OCI-M1 (cell line): ENCODE measurements at places on chromosomes 16 and 17.

- no peak for DNase-seq
Observed at GRCh38 chr16:21703589-21704174, 39.9 kb downstream of the OTOA start.

DNA sequence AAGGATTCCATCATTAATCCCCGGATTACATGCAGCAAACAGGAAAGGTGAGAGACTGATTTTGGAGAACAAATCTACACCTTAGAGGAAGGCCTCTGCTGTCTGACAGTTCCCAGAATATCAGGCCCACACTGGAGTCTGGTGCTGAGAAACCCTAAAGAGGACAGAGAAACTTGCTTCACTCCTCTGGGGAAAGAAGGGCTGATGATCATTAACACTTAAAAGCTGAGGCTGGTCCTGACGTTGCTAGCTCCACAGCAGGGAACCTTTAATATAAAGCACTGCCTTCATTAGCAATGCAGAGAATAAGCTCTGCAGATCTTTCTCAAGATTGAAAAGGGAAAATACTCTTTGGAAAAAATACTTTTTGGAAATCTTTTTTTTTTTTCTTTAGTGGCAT, 1472.4 kb upstream of the GOT2 start:
- no peak for DNase-seq

GRCh38 chr17:21089145-21089544, 37.6 kb upstream of the DHRS7B start:
- DNase-seq, result no peak

DNA sequence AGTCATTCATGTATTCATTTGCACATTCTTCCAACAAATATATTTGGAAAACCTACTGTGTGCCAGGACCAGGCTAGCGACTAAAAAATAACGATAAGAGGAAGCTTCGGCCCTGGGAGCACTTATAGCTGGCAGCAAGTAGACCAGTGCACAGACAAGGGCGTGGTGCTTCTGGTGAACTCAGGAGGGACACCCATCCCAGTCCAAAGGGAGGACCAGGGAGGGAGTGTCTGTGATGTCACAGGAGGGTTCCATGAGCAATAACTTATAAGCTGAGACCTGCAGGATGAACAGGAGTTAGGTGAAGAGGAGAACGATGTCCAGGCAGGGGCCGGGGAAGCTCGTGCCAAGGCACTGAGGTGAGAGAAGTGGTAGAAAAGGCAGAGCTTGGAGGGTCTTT, 17.4 kb upstream of the PHOSPHO1 start:
- DNase-seq, result no peak

GRCh38 chr16:89363621-89364393, 126.6 kb downstream of the ANKRD11 start:
- no peak for DNase-seq

DNA sequence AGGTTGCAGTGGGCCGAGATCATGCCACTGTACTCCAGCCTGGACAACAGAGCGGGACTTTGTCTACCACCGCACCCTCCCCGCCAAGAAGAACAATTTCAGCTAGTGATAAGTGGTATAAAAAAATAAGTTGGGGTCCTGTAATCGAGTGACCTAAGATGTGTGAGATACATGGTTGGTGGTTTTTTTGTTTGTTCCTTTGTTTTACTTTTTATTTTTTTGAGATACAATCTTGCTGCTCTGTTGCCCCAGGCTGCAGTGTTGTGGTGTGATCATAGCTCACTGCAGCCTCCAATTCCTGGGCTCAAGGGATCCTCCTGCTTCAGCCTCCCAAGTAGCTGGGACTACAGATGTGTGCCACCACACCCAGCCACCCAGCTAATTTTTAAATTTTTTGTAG, 58.7 kb downstream of the PITPNC1 start:
- DNase-seq, result no peak

DNA sequence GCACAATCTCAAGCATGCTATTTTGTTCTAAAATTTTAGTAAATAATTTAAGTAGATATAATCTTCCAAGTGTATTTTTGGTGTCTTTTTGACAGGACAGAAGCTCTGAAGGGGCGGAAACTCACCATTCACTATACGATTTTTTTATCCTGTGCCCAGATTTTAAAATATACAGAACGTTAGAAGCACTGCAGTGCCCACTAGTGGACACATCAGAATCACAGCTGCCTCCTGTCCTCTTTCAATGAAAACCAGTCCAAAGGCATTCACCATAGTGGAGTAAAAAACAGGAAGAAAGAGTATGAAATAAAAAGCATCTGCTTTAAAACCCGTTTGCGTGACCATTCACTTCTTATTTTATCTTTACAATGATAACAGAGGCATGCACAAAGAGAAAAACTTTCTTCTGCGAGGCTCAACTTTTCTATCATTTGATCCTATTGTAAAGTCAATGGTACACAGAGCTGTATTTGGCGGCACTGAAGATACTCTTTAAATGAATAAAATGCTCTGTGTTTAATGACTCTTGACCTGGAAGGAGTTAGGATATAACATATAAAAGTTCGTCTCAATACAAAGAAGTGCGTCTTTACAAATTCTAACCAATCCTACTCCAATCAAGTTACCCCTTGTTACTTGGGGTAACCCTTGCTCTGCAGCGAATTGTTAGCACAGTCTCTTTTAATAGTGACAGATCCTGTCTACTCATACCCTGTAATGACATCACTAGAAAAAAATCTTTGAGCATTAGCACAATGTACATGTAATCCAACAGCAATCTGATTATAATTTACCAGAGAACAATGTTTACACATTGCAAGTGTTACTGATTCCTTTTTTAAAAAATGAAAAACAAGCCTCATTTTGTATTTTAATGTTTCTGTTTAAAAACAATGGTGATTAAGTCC, 339.8 kb upstream of the PSMD7 start:
- peak; percentile 84 for DNase-seq

DNA sequence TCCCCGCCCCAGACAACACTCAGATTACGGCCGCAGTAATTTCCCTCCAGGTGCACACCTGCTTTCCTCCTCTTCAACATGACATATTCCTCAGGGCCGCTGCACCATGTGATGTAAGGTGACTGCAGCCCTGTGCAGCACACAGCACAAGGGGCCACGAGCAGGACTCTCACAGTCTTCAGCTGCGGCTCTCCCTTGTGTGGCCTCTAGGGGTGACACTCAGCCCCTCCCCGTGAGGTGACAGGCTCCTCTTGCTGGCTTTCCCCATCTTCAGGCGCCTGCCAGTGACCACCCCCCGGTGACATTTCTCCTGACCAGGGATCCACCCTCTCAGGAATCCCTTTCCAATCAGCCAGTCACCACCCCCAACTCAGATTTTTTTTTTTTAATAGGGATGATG, 31.3 kb upstream of the ABCC3 start:
- no peak for DNase-seq

- no peak for DNase-seq
Observed at GRCh38 chr17:59370593-59371299, 39.3 kb downstream of the YPEL2 start.

DNA sequence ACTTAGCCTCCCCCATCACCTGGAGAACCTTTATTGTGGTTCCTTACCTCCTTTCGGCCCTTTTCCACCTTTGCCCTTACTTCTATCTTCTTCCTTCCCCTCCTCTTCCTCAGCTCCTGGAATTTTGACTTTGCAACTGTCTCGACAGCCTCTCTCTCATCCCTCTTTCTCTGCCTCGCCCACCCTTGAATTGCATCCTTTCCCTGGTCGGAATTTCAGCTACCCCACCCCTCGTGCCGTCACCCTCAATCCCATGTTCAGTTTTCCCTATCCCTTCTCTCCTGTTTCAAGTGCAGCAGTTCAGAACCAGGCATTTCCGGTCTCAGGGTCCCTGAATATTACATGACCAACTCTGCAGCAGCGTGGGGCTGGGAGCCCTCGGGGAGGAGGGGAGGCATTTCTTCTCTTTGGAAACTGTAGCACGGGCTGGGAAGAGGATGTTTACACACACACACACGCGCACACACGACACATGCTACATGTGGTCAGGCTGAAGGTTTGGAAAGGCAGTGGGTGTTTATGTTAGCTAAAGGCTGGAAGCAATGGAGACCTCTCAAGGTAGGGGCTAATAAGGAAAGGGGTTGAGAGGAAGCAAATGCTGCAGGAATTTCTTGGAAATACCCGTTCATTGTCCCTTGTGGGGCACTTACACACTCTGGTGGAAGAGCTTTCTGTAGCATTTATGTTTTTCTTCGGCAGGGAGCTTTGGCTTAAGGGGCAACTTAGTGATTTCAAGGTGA, 971 bp downstream of the MINK1 start:
- DNase-seq, result peak; percentile 62

GRCh38 chr16:22788193-22788530, 25.8 kb upstream of the HS3ST2 start:
- DNase-seq, result no peak

DNA sequence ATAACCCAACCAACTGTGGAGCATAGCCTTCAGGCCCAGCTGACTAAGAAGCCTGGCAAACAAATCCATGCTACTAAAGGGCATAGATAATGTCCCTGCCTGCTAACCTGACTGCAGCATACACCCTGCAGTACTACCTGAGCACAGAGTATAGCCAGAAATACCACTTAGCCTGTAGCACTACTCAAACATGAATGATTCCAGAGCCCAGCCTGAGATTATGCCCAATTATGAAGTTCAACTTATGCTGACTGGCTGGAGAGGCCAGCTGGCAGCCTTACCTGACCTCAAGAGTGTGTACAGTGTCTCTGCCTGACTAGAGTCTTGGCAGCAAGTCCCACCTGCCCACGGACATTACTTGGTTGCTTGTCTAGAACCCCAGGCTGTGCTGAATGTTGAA, 1265.3 kb downstream of the CDH11 start:
- no peak for DNase-seq

DNA sequence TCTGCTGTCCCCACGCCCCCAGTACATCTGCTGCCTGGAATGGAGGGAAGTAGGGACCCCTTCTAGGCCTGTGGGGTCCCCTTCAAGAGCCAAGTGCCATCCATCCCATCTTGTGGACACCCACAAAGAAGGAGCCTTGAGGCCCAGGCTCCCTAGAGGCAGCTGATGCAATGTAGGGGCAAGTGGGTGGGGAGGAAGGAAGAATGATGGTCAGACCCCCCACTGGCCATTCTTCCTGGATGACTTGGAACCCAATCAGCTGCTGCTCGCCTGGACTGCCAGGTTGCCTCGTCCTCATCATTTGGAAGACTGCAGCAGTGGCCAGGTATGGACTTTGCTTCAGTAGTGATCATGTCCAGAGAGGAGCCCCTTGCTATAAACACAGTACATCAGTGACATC, 48.9 kb downstream of the SMPD3 start:
- DNase-seq, result peak; percentile 12

DNA sequence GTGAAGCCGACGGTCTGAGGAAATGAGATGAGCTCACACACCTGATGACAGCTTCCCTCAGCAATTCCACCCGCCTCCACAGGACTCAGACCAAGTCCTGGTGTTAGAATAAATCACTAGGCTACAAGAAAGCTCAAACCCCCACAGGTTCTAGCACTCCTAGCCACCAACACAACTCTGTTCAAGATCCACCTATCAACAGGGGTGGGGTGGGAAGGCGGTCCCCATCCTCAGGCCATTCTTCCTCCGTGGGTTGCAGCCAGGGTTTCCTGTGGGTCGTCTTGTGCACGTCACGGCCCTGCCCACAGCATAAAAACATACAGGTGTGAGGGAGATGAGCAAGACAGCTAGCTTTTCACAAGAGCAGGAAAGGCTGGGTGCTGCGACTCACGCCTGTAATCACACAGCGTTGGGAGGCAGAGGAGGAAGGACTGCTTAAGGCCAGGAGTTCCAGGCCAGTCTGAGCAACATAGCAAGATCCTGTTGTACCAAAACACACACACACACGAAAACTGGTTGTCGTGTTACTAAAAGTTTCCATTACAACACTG, 81.1 kb downstream of the ANKRD11 start:
- no peak for DNase-seq

DNA sequence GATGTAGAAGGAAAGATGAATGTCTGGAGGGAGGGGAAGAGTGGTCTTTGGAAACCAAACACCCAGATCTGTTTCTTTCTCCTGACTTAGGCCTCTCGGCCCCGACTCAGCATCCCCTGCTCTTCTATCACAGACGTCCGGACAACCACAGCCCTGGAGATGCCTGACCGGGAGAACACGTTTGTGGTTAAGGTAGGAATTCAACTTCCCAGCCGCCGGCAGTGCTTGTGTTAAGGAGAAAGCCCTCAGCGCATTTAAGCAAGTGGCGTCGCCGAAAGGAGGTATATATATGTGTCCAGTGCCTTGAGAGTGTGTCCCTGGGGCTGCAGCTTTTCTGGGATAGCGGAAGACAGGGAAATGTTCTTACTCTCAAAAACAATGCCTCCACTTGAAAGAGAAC, 3.6 kb downstream of the SH2B1 start:
- DNase-seq, result no peak

DNA sequence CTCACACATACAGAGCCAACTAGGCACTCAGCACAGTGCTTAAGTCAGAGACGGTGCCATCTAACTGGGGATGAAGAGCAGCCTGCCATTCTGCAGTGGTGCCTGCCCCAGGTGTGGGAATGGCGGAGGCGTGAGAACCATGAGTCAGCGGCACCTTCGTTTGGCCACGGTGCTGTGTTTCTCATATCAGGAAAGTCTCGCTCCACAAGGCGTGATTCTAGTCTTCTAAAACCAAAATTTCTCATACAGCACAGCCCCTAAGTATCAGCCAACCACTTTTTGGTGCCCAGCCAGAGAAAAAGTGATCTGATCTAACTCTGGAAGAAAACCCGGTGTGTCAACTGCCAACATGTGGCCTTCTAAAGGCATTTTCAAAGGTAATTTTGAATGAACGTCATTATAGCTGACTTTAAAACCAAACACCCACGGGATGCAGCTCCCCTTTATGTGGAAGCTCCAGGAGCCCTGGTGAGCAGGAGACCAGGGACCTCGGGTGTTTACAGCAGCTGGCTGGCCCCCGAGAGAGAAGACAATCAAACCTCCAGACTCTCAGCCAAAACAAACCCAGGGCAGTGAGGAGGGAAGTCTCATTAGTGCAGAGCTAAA, 54.6 kb downstream of the ABCC12 start:
- DNase-seq, result no peak

GRCh38 chr16:13940397-13940933, 20.5 kb downstream of the ERCC4 start:
- DNase-seq, result no peak

GRCh38 chr17:45098869-45099616, 33.3 kb downstream of the PLCD3 start:
- peak; percentile 84 for DNase-seq

- DNase-seq, result no peak
Observed at GRCh38 chr16:22813948-22814710, at the start of gene HS3ST2. Gene HS3ST2 (plus strand): TSS chr16:22814162. CDS start chr16:22814611, 449 bp downstream.
